ENCODE measurements at places on chromosomes 13 and 19.

DNA sequence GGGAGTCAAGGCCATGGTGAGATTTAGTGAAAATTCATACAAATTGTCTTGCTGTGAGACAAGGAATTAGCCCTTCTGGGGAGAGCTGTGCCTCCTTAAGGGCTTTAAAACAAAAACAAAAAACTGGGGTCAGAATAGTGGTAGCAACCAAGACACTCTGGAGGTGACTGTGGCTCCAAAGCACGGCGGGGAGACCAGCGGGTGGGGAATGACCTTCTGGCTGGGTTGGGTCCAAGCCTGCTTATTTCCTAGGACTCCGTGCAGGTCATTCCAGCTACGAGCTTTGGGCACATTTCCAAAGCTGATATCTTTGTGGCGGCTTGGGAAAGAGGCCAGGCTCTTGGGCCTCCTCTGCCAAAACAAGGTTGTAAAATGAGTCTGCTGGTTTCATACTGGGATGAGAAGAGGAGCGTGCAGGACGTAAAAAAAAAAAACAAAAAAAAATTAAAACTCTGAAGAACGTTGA is 348.3 kb downstream of the UQCRFS1 start:
- DNase-seq = no peak

- no peak for DNase-seq
Measured at GRCh38 chr13:43022934-43023288, 475 bp upstream of the DNAJC15 start.

DNA sequence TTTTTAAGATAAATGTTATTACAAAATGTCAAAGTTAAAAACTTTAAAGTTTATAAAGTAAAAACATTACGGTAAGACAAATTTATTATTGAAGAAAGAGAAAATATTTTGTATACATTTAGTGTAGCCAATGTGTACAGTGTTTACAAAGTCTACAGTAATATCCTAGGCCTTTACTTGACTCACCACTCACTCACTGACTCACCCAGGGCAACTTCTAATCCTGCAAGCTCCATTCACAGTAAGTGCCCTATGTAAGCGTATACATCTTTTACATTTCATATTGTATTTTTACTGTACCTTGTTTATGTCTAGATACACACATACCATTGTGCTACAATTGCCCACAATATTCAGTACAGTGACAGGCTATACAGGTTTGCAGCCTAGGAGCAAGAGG is 448.2 kb downstream of the KCTD12 start:
- DNase-seq = no peak

DNA sequence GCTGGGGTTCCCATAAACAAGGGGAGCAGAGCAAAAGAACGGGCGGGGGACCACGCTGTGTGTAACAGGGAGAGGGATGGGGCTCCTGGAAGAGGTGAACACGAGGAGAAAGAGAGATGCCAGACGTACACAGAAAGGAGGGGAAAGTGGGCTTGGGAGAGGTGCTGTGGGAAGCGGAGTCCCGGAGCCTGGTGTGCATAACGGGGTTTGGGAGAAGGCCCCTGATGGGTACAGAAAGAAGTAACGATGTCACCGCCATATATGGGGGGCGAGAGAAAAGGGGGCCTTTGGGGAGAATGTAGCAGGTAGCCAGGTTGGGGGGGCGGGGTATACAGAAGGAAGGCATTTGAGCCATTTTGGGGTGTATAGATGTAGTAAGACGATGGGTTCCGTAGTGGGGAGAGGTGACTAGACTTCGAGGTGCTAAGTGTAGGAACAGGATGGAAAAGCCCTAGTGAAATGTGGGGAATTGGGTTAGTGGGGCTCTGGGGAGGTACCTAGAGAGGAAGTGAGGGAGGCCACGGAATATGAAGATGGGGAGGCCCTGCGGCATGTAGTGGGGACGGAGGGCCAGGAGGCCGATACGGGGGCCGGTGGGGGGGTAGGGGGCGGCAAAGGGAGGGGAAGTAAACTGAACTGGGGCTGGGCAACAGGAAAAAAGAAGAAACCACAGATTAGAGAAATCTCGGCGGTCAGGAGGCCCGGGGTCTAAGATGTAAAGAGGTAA is 787 bp downstream of the ZNF580 start:
- DNase-seq = no peak

DNA sequence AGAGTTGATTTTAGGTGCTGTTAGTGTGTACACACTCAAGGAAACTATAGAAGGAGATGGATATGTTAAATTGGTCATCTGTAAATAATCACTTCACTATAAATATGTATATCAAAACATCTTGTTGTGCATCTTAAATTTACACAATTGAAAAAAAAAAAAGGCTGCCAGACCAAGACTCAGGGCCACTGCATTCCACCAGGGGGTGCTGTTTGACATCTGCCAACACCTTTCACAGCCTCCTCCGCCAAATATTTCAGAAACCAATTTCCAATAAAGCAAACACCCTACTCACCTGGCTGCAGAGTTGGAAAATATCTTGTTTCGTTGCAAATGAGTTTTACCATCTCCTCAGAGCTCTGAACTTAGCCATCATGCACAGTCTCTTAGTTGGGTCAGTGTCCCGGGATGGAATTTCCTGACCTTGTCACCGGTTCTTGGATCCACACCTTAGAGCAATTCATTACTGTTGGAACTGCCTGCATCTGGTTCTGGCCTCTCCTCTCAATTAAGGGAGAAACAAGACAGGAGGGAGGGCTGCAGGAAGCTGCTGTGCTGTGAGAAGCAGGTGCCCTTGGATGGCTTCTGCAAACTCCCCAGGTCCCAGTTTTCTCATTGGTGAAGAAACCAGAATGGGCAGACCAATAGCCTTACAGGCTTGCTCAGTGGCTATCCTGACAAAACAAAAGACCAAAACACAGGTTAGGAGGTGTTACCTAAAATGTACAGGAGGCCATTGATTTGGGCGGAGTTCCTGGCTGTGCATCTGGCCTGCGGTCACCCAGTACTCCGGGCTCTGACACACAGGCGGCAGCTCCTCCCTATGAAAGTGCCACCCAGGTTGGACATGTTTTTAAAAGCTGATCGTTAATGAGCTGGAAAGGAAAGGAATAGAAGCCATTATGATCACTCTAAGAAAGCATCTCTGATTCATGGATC is 746.6 kb downstream of the UQCRFS1 start:
- peak; percentile 46 for DNase-seq

DNA sequence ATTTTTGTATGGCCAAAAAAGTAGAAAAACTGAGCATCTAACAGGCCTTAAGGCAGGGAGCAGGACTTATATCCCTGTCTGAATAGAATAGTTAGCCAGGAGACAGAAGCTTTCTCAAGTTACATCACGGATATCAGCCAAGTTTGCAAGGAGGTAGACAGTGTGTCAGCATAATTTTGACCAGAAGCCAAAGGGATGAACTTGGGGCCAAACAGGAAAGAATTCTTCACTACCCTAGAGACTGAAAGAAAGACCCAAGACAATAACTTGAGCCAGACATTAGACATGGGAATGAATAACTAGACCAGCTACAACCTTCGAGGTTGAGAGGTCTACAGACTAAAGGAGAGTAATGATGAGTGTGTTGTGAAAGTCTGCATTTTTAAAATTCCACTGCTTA is 48.1 kb upstream of the PCDH9 start:
- no peak for DNase-seq

- DNase-seq = no peak
Measured at GRCh38 chr13:113211774-113212173, 2.4 kb downstream of the CUL4A start.

DNA sequence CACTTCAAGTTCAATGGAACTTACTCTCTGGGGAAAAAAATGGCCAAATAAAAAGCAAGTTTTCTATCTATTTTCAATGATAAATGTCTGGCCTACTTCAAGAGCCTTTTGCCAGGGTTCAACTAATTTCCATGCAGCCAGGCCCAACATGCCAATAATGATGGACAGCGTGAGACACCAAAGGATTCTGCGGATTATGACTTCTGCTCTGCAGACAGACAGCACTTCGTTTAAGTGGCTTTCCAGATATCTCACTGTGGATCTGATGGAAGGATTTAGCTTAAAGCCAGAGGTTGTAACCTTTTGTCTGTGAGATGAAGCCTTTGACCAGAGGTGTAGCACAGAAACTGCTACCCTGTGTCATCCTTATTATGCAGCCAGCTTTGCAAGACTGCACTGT is 614.2 kb downstream of the DCT start:
- DNase-seq = no peak

DNA sequence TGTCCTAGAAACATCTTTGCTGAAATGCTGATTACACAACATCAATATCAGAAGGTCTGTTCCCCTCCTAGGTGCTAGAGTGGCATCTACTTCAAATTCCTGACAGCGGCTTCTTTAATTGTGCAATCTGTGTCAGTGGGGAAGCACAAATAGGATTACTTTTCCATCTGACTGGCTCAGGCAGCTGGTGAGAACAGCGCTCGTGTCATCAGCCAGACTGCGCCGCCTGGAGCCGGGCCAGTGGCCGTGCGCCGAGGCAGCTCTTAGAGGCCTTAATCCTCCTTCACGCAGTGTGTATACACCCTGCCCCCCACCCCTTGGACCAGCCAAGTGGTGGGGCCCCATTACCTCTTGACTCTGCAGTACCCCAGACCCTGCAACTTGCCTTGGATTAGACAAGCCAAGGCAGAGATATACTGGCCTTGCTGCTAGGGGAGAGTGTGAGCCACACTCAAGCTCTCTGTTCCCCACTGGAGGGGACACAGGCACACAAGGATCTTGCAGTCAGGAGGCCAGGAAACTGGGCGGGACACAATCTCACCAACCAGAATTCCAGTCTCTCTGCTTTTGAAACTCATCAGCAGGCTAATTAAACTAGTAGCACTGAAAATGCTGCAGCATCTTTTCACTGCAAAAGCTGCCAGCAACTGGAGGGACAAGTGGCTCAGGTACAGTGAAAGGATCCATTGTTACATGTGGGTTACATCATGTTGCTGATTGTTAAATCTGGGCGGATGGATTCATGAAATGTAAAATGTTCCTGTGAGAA is 48.9 kb upstream of the EPHX3 start:
- no peak for DNase-seq

DNA sequence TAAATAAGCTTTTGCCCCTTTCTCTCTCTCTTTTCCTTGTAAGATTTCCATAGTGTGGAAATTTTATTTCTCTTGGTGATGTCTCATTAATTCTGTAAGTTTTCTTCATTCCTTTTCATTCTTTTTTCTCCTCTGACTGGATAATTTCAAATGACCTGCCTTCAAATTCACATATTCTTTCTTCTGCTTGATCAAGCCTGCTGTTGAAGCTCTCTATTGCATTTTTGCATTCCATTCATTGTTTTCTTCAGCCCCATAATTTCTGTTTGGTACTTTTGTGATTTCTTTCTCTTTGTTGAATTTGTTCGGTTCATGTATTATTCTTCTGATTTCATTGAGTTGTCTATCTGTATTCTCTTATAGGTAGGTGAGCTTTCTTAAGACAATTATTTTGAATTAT is 42.2 kb upstream of the ZNF507 start:
- no peak for DNase-seq

- no peak for DNase-seq
Measured at GRCh38 chr13:93698016-93698613, 471.5 kb downstream of the GPC6 start.

DNA sequence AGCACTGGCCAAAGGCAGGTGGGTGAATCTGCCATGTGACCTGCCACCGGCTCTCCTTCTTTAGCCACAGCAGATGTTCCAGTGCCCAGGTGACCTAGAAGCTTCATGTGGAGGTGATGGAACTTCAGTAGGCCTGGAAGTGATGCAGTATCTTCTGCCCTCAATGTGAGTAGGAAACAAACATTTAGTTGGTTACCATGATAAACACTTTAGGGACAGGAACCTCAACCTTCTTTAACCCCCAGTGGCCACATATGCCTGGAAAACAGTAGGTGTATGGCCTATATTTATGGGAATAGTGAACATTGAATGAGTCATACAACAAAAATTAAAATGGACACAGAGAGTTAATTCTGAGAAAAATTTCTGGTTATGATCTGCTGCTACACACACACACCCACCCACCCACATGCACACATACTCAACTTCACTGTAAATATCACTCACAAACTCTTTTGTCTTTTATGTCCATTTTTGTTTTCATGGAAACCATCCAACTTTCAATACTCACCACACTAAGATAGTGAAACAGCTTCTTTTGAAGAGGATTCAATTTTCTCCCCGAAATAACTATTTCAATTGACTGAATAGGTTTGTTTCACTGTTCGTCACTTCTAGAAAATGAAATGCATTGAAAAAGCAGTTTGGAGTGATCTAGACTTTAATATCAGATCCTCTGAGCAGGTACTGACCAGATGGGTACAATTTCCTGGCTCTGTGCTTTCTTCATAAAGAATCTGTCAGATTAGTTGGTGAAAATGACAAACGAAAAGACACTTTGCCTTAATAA is 97.3 kb downstream of the STARD13 start:
- no peak for DNase-seq

DNA sequence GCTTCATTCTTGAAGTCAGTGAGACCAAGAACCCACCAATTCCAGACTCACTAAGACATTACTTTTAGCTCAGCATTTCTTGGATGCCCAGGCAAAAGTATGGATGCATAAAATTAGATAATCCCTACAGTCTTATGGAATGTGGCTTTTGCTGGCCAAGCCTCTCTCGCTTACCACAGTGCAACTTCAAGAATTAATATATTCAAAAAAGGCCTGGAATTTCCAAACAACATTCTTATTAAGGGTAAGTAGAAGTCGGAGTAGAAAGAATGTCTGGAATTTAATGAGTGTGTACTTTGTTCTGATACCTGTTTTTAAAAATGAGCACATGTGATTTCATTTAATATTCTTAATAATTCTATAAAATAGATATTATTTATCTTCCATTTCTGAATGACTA is 302.4 kb upstream of the TMTC4 start:
- no peak for DNase-seq

DNA sequence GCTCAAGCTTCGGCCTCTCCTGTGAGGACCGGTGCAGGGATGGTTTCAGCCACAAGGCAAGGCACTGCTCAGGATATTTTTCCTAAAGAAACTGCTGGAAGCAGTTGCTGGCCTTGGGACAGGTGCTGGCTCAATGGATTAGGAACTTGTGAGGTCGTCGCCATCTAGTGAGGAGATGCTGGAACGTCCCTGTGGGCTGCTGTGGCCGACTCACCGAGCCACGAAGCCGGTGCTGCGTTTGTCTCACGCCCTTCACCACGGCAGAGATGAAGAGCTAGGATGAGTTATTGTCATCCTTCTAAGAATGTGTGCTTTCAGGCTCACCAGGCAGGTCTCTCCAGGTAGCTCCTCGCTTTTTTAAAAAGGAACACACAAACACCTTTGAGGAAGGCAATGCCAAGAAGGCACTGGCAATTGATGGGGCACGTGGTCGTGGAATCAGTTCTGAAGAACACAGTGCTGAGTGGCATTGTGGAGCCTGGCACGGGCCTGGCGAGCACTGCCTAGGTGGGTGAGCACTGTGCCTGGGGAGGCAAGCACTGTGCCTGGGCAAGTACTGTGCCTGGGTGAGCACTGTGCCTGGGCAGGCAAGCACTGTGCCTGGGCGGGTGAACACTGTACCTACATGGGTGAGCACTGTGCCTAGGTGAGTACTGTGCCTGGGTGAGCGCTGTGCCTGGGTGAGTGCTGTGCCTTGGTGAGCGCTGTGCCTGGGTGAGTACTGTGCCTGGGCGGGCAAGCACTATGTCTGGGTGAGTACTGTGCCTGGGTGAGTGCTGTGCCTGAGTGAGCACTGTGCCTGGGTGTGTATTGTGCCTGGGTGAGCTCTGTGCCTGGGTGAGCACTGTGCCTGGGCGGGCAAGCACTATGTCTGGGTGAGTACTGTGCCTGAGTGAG is 140.4 kb downstream of the TEX29 start:
- no peak for DNase-seq

All from stimulated activated CD4-positive, alpha-beta T cell treated with anti-CD3 and anti-CD28 coated beads, Interleukin-2, amount 100 ng/mL, for 4 hours (primary cell).